ENCODE measurements at places on chromosomes 5 and 9.

DNA sequence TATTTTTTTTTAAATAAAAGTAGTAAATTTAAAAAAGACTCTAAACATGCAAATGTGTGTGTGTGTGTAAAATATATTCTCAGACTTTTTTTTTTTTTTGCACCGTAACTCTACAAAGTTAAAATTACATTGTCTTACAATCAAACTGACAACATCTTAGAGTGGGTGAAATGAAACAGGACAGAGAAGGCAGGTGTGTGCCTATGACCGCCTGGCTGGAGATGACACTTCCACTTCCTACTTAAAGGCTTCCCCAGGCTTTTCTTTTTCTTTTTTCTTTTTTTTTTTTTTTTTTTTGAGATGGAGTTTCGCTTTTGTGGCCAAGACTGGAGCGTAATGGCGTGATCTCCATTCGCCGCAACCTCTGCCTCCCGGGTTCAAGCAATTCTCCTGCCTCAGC is 2.7 kb upstream of the AK1 start:
- no peak for DNase-seq

GRCh38 chr5:72245951-72246532 is 74.0 kb downstream of the MRPS27 start:
- DNase-seq: no peak

- no peak for DNase-seq
These were observed 35.0 kb upstream of the ROPN1L start for GRCh38 chr5:10406651-10407050.

GRCh38 chr9:95217936-95218335 is 99.6 kb downstream of the FANCC start:
- DNase-seq: no peak

GRCh38 chr5:126754609-126755008 is 22.3 kb upstream of the LMNB1 start:
- no peak for DNase-seq

DNA sequence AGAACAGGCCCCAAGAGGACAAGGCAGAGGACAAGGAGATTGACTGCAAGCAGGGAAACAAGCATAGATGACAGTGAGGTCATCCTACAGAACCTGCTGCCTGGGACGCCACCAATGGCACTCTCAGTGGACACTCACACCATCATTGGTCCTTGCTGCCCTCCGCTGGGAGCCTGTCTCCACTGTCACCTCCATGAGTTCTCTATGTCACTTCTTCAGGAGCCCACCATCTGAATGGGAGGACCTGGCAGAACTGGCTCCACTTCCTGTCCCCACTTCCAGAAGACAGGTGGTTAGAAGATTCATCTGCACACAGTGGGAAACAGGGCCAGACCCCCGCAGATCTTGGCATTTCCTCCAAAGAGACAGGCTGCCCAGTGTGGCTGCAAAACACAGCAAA is 188.9 kb downstream of the HSD17B3 start:
- no peak for DNase-seq

GRCh38 chr5:80190960-80191359 is 64.9 kb downstream of the SERINC5 start:
- DNase-seq: no peak

GRCh38 chr5:92525131-92525530 is 1055.9 kb downstream of the NR2F1-AS1 start:
- no peak for DNase-seq

DNA sequence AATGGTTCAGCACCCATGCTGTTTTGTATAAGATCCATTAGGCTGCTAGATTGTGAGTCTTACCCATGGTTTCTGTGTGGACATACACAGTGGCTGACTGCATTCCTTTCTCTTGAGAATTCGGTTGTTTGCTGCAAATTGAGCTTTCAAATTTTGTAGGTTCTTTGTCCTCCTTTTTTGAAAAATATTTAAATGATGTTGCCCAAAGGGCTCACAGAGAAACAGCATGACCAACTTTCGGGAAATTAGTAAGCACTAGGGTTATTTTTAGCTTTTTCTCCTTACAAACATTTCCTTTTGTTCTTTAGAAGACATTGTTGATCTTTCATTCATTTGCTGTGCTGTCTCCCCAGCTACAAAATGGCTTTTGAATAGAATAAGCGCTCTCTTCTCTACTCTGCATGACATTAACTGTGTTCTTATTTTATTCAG is 79.4 kb downstream of the NLN start:
- no peak for DNase-seq

DNA sequence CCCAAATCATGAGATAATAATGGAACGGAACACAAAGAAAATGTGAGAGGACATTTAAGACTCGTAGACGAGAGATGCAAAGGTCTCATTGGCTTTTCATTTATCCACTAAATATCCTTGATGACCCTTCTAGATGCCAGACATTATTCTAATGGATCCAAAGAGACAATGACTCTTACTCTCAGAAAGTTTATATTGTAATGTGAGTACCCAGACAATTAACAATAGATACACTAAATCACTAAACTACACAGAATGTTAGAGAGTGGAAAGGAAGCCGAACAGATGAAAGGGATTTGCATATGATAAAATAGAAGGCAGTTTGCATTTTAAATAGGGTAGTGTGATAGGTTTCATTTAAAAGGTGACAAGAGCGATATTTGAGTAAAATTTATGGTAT is 973.3 kb downstream of the TAF11L14 start:
- DNase-seq: no peak

DNA sequence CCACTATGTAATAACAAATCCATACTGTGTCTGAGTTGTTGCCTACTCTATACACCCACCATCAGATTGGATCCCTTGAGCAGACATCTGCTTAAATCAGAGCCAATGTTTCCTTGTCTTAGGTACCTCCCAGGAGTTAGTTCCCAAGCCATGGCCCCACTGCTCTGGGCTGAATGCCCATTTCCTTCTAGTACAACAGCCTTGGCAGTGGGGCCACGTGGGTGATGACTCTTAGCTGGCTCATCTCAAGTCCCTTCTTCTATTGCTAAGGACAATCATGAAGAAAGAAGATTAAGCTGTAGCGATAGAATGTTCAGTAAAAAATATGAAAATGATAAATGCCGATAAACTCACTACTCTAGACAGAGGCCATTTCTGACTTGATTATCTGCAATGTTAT is 16.6 kb downstream of the PTGR1 start:
- DNase-seq: no peak

DNA sequence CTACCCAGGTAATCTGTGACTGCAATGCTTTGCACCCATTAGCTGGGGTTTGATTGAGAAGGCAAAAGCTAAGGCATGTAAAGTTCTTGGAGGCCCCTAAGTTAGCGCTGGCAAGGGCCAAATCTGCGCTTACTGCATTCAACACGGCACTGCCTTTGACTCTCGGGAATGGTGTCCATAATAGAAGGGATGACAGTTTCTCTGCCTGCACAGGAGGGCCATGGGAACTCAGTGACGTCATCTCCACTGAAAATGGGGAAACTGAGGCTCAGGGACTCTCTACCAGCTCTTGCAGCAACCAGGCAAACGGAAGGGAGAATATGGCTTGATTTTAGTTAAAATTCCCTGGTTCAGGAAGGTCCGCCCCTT is 487 bp downstream of the SPATA24 start:
- no peak for DNase-seq

GRCh38 chr5:156934450-156935211 is 28.4 kb downstream of the TIMD4 start:
- DNase-seq: peak; percentile 6

- no peak for DNase-seq
These were observed 287.8 kb upstream of the ISL1 start for GRCh38 chr5:51095486-51095885.

DNA sequence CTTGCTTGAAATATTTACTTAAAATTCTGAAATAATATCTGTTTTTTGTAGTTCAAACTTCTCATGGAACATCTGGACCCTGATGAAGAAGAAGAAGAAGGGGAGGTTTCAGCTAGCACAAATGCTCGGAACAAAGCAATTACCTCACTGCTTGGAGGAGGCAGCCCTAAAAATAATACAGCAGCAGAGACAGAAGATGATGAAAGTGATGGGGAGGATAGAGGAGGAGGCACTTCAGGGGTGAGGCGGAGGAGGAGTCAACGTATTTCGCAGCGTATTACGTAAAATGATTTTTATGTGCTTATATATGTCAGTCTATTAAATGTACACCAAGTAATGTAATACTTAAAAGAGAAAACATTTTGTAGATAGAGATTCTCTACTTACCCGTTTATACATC is 185.4 kb downstream of the CPLANE1 start:
- DNase-seq: no peak

DNA sequence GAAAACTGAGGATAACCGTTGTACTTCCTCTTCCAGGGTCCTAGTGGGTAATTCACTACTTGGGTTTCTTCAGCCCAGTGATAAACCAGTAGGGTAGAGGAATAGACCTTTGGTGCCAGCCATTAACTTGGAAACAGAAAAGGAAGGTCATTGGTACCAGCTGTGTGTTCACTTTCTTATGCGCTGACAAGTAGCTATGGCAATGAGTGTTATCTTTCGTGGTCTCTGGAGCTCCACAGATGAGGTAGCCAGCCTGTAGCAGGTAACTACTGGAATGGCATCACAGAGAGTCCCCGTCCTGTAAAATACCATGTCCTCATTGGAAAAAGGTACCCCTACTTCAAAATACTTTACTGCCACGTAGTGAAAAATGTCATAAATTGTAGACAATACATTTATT is 2.3 kb downstream of the UHRF2 start:
- DNase-seq: no peak

DNA sequence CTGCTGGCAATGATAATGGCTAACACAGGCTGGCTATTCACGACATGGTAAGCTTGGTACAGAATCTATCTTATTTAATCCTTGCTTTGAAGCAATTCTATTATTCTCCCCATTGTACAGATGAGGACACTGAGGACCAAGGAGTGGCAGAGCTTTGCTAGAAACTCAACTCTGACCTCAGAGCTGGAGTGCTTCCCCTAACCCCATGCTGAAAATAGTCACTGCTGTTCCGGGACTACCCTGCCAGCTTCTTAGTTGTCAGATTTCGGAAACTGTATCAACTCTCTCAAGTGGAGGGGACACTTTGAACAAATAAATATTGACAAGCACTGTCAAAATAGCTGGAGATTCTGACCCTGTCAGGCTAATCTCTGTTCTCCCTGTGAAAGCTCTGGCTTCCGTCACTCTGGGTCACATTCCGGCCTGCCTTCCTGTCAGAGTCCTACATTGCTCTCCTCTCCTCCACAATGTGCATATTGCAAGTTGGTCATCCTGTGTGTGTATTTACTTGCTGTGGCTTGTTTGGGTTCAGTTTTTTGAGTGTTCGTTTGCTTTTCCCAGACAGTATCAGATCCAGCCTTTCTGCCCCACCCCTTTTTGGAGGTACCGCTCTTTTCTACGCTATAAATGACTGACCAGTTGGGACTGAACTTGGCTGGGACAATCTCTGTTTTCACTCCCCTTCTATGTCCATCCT is 134.3 kb upstream of the MAP1B start:
- DNase-seq: no peak

- DNase-seq: no peak
These were observed 6.8 kb downstream of the FAM219A start for GRCh38 chr9:34451545-34451944.

- no peak for DNase-seq
These were observed 47.2 kb upstream of the FABP6 start for GRCh38 chr5:160181965-160182622.

DNA sequence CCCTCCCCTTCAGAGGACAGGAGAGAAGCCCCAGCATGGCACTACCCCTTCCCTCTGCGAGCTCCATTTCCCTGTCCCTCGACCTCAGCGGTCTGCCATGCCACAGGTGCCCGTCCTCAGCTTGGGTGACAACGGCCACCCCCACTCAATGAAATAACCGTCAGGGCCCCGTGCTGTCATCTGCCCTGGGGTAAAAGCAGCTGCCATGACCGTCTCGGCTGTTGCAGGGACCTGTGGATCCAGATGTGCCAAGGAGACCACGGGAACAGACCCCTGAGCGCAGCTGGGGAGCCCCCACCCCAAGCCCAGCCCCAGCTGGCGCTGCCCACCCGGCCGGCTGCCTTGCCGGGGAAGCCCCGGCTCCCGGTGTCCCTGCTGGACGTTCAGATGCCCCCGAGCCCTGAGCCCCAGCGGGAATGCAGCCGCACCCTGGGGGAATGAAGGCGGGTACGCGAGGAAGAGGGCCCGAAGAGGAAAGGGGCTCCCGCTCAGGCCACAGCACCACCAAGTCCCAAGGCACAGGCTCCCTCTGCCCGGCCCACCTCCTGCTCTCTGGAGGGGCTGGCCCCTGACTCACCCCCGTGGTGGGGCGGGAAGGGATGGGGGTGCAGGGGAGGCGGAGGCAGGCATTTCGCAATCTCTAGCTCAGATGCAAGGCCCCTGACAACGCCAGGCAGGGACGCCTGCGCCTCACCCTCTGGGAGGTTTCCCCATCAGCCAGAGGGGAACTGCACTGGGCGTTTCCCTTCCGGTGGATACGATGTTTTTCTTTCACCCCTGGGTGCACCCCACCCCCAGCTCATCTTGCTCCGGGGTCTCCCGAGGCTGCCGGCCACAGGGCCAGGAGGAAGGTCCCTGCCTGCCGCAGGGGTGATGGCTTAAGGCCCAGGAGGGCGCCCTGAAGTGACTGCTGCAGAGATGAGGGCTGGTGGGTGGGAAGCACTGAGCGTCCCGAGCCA is 49.2 kb downstream of the NACC2 start:
- DNase-seq: no peak

- no peak for DNase-seq
These were observed 249.6 kb downstream of the PBX3 start for GRCh38 chr9:125996791-125997190.

GRCh38 chr5:35129921-35130485 is 82.3 kb upstream of the AGXT2 start:
- no peak for DNase-seq

DNA sequence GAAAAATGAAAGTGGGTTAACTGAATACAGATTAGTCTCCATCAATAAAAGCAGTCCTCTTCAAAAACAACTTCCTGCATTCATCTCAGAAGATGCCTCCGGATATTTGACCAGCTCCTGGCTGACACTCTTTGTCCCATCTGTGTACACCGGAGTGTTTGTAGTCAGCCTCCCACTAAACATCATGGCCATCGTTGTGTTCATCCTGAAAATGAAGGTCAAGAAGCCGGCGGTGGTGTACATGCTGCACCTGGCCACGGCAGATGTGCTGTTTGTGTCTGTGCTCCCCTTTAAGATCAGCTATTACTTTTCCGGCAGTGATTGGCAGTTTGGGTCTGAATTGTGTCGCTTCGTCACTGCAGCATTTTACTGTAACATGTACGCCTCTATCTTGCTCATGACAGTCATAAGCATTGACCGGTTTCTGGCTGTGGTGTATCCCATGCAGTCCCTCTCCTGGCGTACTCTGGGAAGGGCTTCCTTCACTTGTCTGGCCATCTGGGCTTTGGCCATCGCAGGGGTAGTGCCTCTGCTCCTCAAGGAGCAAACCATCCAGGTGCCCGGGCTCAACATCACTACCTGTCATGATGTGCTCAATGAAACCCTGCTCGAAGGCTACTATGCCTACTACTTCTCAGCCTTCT is 16.6 kb downstream of the F2R start:
- no peak for DNase-seq

DNA sequence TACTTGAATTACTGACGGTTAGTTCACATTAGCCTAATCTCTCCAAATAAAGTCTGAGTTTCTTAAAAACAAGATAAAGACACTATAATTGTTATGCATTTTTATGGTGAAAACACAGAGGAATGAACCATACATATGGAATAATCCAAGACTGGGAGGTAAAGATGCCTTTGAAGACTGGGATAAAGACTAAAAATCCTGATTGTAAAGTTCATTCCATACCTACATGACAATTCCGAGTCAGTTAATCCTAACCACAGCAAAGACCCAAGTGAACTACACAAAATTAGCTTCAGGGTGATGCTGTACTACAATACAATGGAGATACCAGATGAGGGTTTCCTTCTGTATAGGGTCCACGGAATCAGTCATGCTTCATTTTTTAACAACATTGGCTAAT is 6.3 kb downstream of the AP3B1 start:
- DNase-seq: no peak

All from NCI-H2171 treated with DMSO at 0.1 percent for 48 hours (cell line).